ENCODE measurements at places on chromosomes 12 and 14.

- DNase-seq = no peak
Measured at GRCh38 chr12:16681196-16681595, 75.2 kb upstream of the LMO3 start.

DNA sequence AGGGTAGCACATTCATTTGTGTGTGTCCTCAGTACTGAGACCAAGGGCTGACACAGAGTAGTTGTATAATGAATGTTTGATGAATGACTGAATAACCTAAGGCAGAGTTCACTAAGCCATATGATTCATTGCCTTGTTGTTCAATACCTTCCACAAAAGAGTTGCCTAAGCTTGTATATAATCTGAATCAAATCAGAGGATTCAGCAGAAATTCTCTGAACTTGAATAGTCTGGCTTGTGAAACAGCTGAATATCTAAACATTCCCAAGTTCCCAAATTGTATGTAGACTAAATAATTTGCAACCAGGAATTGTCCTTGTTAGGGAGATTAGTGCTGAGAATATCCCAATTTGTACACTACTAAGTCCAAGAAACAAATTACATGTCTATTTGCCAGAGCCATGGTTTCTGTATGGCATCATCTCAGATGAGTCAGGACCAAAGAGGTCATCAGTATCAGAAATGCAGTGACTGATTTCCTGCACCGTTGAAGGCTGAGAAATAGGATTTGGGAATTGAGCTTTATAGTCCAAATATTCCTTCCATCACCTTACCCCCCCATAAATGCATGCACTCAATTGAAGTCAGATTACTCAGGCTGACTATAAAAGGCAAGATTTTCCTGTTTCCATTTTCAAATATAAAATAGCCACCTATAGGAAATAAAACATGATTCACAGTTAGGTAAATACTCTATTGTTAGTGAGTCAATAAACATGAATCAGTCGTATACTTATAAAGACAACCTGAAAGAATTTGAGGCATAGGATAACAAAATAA, 168.7 kb downstream of the PHLDA1 start:
- no peak for DNase-seq

DNA sequence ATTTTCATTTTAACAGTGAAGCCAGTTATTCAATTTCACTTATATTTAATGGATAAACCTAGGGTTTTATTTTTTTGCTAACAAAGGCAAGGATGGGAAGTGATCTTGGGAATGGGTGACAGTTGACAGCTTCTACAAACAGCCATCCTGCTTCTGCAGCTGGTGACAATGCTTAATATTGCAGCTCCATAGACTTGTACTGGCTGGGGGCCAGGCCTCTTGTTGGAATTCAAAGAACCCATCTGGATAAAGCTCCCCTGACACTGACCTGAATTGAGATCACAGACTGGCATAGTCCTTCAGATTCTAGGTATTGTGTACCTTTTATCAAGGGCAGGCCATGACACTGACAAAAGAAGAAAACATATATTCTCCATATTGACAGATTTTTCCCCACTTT, 664.6 kb upstream of the FOXG1 start:
- peak; percentile 60 for DNase-seq

- no peak for DNase-seq
Measured at GRCh38 chr14:26729851-26730250, 132.0 kb upstream of the NOVA1 start.

- no peak for DNase-seq
Measured at GRCh38 chr14:63472986-63473788, 70.0 kb downstream of the PPP2R5E start.

All from Right ventricle myocardium inferior (tissue), 1 donor.